ENCODE measurements at places on chromosomes 5 and 9. TPM values are rescaled to one million over a fixed set of nuclear protein-coding genes. Genes with fewer than 3 reads are reported as not detected.

DNA sequence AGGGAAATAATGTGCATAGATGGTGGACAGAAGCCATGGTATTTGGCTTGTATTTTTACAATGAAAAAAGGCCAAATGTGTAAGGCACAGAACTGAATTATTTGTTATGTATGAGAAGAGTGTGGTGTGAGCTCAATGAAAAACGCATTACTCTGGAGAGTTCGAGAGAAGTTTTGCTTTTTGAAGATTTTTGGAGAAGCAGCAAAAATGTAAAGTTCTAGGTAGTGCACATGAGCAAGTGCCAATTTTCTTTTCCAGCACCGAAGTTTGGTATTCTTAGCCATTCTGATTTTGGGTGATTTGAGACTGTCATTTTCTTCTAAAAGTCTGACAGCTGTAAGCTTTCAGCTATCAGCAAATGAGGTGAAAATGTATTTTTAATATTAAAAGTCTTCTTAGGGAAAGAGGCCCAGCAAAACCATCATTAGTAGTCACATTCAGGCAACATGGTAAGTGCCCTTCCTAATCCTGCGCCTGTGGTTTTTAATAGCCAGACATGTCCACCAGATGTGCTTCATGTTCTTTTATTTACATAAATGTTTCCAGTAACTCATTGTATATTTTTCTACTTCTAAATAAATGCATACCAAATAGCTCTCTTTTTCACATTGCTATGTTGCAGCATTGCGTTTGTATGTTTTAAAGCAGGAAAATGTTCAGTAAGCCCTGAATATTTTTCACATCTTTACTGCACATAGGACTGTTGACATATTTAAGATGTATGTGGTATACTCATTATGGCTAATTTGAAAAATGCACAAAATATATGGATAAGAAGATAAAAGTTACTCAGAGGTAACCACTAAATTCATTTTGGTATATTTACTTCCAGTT is 50.4 kb downstream of the RASGRF2 start:
- no peaks in the 10 kb centered on the region for H3K36me3 ChIP-seq
- no peak overlapping the region for H3K4me3 ChIP-seq
- H3K27ac ChIP-seq, result no peak overlapping the region
- DNase-seq, result no peak
- H3K4me1 ChIP-seq, result no peaks in the 10 kb centered on the region

The GABRA1 gene
- total RNA-seq, result not detected

The PRSS3 gene
- total RNA-seq, result 30.2 TPM

DNA sequence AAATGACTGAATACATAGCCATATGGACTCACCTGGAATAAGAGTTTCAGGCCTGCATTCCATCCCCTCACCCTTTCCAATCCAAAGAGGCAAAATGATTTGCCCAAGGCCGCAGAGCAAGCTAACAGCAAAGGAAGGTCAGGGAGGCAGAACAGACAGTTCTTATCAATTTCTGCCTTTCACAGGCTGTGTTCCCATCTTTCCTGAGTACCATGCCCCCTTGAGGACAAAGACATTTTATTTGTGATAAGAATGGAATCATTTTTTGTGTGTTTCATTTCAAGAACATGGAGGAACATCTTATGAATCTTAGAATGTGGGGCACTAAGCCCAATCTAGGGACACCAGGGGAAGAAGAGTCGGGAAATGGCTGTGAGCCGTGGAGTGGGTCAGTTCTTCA is 13.9 kb downstream of the LHFPL2 start:
- H3K4me3 ChIP-seq, result no peak overlapping the region
- H3K27ac ChIP-seq, result no peak overlapping the region
- peaks cover 28% of the 10 kb centered on the region for H3K36me3 ChIP-seq
- H3K4me1 ChIP-seq, result peaks cover 46% of the 10 kb centered on the region

DNA sequence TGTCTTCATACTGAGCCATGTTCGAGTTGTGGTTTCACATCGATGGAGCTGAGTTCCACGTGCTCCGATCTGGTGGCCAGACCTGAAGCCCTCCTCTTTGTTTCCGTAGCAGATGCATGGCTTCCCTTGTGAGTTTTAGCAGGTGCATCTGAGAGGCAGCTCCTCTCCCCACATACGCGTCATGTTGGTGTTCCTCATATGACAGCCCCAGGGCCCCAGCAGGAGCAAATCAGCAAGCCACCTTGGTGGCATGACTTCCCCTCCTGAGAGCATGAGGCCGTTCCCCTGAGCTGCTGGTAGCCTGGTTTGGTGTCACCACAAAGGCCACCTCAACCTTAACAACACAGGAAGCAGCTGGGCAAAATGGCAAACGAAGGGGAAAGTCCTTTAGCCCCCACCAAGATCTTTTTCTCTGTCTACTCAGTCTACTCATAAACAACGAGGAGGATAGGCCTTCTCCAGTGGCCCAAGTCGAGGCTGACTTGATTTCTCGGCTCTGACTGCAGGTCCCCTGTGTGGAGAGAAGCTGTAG is 5.9 kb downstream of the CYFIP2 start:
- no peak overlapping the region for H3K27ac ChIP-seq
- no peaks in the 10 kb centered on the region for H3K4me1 ChIP-seq
- no peak for DNase-seq
- H3K4me3 ChIP-seq, result no peak overlapping the region
- H3K36me3 ChIP-seq, result no peaks in the 10 kb centered on the region

DNA sequence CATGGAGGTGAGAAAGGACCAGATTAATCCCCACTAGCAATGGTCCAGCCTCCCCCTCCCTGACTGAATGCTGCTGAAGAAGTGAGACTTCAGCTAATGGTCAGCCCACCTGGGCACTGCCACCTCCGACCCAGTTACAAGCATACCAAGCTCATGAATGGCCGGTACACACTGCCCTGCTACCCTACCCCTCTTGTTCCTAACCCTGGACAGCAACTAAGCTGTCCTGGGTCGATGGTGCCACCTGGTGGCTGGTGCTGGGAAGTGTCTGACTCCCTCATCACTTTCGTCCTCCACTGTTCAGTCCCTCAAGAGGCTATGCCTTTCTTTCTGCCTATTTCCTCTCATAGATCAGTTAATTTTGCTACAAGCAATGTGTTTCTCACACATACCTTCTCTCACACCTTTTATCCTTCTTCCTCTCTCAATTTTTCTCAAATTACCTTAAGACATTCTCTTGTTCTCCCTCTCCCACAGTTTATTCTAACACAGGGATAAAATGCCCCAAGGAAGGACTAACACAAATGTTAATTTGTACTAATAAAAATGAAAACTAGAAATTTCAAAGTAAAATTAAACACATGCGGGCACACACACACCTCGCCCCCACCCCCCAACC is 42.4 kb downstream of the PAX5 start:
- DNase-seq, result no peak
- no peak overlapping the region for H3K27ac ChIP-seq
- H3K4me1 ChIP-seq, result peaks cover 14% of the 10 kb centered on the region
- H3K36me3 ChIP-seq, result peaks cover 20% of the 10 kb centered on the region

GRCh38 chr5:76298852-76299251 is 104.2 kb upstream of the IQGAP2 start:
- no peaks in the 10 kb centered on the region for H3K36me3 ChIP-seq
- no peak for DNase-seq
- no peaks in the 10 kb centered on the region for H3K4me1 ChIP-seq
- no peak overlapping the region for H3K27ac ChIP-seq

GRCh38 chr9:92679413-92680165 is 9.7 kb upstream of the IPPK start:
- H3K4me1 ChIP-seq, result peaks cover 6% of the 10 kb centered on the region
- no peaks in the 10 kb centered on the region for H3K27me3 ChIP-seq
- DNase-seq, result no peak
- H3K36me3 ChIP-seq, result no peaks in the 10 kb centered on the region

The SHOC1 gene
- not detected for total RNA-seq

DNA sequence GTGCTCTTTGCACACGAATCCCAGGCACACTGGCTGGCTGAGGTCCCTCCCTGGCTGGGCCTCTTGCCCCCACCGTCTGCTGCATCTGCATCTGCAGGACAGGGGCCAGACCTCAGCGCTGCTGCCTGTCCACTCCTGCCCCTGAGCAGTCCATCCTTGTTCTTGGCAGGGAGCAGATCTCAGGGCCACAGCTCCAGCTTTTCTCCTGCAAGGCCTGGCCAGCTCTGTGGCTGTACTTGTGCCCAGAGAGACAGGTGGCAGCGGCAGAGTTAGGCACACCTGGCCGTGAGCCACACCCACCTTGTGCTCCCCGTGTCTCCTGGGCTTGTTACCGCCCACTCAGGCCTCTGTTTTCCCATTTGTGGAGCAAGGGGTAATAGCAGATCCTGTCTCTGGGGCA is 13.9 kb downstream of the NEK6 start:
- no peak overlapping the region for H3K4me3 ChIP-seq
- H3K36me3 ChIP-seq, result 0 out of 2 replicates have a peak, but pooled peaks cover 10% of the 10 kb centered on the region
- no peak for DNase-seq
- peaks cover 30% of the 10 kb centered on the region for H3K4me1 ChIP-seq

- H3K27me3 ChIP-seq, result no peaks in the 10 kb centered on the region
- no peaks in the 10 kb centered on the region for H3K4me1 ChIP-seq
- no peaks in the 10 kb centered on the region for H3K36me3 ChIP-seq
Measured at GRCh38 chr9:20369391-20369790, 252.9 kb downstream of the MLLT3 start.
